Stimulated activated naive CD4-positive, alpha-beta T cell treated with Interleukin-2 at 50 U/mL for 16 hours (primary cell): ENCODE measurements at places on chromosomes 6 and 20.

DNA sequence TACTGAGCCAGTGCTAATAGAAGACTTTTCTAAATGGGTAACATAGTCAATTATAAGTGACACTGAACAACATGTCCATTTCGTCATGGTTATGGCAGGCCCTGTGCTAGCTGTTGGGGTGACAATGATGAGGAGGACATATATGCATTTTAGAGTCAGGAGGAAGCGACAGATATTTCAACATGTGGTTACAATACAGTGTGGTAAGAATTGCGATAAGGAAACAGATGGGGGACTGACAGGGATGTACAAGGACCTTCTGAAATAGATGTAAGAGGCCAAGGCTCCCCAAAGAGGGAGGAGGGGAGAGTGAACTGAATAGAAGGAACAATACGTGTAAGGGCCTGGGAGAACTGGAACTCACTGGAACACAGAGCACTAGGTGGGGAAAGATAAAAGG, 11.7 kb downstream of the MMP24 start:
- no peak for DNase-seq

- DNase-seq, result no peak
Measured at GRCh38 chr20:57573894-57574293, 13.0 kb downstream of the PCK1 start.

- no peak for DNase-seq
Measured at GRCh38 chr6:109304284-109305015, 77.8 kb downstream of the CD164 start.

- no peak for DNase-seq
Measured at GRCh38 chr6:159067334-159067733, 22.5 kb upstream of the TAGAP start.

DNA sequence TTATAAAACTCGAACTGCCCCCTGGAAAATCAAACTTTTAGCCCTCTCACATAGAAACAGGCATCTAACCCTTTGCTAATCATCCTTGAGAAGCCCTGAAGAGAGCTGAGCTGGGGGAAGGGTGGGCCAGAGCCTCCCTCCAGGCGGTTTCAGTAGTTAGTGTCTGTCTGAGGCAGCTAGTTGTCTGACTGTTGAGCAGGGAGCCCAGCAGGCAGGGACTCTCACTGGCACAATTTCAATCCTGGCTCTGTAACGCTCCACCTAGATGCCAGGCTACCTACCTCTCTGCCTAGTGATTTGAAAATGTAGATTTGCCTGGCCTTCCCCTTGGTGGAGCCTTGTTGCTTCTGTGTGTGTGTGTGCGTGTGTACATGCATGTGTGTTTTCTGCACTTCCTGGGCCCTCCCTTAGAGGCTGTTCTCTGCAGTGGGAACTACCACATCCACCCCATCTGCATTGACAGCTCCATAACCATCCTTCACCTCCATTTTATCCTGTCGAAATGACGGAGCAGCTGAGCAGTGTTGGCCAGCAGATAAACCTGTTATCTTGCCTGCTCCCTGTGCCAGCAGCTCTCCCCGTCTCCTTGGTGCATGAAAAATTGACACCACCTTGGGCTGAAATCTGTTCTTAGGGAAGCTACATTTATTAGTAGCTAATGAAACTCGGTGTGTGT, 69.6 kb upstream of the VSTM2L start:
- DNase-seq, result no peak

DNA sequence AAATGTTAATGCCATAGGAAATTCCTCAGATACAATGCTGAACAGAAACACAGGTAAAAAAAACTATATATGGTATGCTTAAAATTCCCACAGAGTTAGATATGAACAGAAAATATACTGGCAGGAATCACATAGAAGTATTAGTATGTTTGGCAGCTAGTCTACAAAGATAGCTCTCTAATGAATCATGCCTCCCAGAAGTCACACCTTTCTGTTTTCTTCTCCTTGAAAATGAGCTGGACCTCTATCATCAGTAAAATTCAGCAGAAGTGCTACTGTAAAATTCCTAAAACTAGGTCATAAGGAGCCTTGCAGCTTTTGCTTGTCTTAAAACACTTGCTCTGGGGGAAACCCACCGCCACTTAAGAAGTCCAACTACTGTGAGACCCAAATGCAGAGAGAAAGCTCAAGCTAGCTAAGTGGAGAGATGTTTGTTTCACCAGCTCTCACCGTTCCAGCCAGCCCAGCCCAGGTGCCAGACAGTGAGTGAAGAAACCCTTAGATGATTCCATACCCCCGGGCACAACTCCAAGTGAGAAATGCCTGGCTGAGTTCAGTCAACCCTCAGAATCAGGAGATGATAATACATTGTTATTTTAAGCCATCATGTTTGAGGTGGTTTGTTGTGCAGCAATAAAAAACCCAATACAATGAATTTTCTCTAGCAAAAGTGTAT, 43.0 kb downstream of the TSPYL4 start:
- DNase-seq, result no peak
